Activated CD4-positive, alpha-beta T cell treated with anti-CD3 and anti-CD28 coated beads for 36 hours (primary cell): ENCODE measurements at places on chromosomes 12 and 14. TPM values are rescaled to one million over a fixed set of nuclear protein-coding genes. Genes with fewer than 3 reads are reported as not detected.
A peak's percentile ranks its signal among the peaks of the same experiment; 100 is the strongest.

DNA sequence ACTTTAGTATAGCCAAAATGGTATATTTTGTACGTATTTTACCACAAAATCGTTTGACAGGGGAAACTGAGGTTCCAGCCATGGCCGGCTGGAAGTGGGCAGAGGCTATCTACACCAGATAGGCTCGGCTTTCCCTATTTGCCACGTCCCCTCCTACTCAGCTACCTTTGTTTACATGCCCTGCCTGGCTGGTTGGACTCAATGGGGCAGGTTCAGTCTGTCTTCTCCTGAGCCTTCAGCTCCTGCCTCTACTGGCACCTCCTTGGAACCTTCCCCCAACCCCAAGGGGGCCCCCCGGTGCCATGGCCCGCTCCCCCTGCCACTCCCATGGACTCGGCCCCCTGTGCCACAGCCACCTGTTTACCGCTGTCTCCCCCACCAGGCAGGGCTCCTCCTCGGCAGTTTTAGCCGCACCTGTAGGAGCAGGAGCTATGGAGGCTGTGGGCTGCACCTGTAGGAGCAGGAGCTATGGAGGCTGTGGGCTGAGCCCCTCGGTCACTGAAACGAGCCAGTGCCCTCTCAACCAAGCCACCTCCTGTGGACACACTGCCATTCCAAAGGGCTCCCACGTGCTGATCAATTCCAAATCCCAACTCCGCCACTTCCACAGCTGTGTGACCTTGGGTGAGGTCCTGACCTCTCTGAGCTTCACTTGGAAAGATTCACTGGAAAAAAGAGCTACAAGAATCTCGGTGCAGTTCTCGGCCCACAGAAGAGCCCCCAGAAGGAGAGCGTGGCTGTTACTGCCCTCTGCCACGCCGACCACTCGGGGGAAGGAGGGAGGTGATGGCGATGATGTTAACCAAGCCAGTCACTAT lies 62.2 kb downstream of the NCOR2 start:
- DNase-seq = no peak

DNA sequence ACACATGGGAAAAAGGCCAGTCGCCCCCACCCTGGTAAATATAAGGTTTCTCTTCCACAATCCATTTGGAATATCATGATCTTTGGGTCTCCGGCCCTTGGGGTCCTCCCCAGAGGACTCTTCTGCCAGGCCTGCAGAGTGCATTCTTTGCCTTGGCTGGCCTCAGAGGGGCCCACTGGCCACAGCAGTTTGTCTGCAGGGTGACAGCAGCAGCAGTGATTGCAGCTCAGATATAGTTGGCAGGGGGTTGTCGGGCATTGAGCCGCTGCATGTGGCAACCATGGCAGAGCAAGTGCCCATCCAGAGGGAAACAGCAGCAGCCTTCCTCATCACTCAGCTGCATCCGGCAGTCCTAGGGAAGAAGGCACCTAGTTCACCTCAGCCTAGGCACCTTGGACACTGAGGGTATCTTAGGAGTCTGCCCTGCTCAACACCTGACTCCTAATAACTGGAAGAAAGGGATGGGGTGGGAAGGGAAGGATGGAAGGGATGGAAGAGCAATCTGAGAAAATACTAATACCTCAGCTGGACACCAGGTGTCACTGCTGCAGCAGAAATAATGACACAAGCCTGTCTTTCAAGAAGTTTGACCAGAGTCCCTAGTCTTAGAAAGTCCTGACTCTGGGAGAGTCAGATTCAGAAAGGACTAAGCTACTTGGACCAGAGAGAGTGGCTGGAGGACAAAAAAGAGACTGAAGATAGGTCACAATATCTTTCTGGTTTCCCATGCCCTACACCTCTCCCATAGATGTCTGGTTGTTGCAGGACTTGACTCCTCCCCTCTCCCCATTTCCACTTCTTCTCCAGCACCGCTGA lies 8.9 kb downstream of the AJUBA start:
- DNase-seq = peak; percentile 56

DNA sequence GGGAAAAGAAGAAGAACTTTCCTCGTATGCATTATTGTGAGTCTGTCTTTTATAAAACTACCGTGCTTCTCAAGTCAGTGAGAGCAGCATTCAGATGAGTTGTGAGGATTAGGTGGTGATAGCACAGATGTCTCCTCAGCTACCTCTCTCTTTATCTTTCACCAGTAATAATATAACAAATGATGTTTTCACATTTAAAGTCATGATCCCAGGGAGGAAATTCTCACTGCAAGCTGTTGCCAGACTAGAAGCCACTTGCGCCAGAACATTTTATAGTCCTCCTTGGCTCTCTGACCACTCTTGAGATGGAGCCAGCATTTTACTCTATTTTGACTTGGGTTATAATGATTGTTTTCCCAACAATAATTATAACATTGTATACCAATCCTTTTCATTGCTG lies 443.1 kb downstream of the AEBP2 start:
- DNase-seq = no peak

- no peak for DNase-seq
Measured at GRCh38 chr14:29380826-29381225, 546.8 kb downstream of the PRKD1 start.

DNA sequence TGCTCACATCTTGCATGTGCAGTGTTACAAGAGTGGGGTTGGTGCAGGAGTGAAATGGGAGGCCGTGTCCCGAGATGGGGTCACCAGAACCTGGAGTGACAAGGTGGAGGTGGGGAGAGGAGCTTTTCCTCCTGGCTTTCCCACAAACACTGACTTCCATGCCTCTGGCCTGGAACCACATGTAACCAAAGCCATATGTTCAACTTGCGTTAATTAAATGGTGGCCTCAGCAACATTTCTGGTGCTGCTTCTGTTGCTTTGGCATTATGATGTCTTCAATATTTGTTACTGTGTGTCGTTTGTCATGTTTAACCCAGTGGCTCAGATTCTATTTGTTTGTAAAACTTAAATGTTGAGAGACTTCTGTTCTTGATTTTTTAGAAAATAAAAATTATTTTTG lies 110.2 kb downstream of the VCPKMT start:
- no peak for DNase-seq

DNA sequence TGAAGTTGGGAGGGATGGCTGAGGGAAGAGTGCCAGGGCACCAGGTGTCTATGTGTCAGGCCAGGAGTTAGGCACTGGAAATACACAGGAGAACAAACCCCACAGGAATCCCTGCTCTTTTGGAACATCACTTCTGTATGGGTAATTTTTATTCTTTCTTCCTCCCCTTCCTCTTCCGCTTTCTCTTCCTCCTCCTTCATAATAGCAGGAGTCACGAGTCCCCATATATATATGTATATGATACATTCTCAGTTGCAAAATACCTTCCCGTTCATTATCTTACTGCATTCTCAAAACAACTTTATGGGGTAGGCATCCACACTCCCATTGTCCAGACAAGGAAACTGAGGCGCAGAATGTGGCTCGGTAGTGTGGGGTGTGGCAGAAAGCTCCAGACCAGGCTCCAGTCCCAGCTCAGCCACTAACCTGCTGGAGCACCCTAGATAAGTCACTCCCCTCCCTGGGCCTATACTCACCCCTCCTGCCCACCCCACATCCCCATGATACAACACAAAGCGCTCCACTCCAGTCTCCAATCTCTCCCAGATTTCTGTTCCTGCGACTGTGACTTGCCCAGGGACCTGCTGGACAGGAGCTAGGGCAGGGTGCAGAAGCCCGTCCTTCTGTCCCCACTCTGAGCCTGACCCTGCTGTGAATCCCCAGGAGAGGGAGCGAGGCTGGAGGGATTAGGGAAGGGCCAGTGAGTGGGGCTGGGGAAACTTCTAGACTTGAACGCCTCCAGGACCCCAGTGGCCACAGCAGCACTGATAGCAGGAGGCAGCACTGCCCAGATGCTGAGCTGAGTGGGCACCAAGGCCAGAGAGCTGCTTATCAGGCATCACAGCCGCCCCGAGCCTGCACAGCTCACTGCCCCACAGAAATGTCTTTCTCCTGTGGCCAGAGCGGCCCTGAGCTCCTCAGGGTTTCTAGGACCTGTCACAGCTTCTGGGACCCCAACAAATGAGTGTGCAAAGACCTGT lies 1.4 kb upstream of the AQP2 start:
- no peak for DNase-seq

DNA sequence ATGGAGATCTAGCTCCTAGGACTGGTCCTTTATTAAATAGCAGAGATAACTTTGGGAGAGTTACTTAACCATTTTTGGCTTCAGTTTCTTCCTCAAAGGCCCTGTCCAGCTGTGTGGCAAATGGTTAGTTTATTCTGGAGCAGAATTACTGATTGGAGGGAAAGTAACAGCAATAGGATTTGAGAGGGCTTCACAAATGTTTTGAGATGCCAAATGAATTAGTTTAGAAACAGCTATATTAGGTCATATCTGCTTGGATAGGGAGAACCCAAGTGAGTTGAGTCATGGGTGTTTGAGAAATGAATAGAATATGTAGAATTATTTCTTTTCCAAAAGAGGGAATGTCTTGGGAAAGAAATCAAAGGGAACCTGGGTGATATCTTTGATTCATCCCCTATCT lies 17.5 kb downstream of the RASSF3 start:
- DNase-seq = no peak

- DNase-seq = no peak
Measured at GRCh38 chr12:45701296-45701695, 28.2 kb upstream of the ARID2 start.

GRCh38 chr12:110246636-110247339 lies 34.3 kb upstream of the ATP2A2 start:
- DNase-seq = no peak

GRCh38 chr14:35240231-35240630 lies 52.0 kb upstream of the PSMA6 start:
- DNase-seq = no peak

Gene SIX6
- not detected for total RNA-seq
